ENCODE measurements at places on chromosomes 1 and 21.

DNA sequence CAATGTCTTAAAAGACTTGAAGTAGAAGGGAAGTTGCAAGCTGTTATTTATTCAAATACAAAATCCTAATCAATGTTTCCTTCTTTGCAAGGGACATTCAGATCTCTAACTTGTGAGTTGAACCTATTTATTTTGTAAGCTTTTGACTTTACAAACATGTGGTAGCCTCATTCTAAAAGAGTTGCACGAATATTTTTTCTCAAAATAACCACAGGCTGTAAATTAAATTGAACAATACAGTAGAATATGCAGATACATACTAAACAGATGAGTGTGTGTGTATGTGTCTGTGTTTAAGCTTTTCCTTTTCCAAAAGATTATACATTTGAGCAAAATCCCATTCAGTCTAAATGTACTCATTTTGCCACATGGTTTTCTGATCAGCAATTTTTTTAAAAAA is 4.8 kb upstream of the DYNLT5 start:
- DNase-seq = peak; percentile 70

GRCh38 chr1:154502066-154502743 is at the start of the genes SHE and TDRD10:
SHE (minus strand) TSS chr1:154502412; CDS start chr1:154502026, 386 bp downstream.
TDRD10 (plus strand) TSS chr1:154502219; CDS start chr1:154506904, 4,685 bp downstream.
- DNase-seq = no peak

- no peak for DNase-seq
These were observed 7.9 kb upstream of the LORICRIN start for GRCh38 chr1:153251562-153251961.

DNA sequence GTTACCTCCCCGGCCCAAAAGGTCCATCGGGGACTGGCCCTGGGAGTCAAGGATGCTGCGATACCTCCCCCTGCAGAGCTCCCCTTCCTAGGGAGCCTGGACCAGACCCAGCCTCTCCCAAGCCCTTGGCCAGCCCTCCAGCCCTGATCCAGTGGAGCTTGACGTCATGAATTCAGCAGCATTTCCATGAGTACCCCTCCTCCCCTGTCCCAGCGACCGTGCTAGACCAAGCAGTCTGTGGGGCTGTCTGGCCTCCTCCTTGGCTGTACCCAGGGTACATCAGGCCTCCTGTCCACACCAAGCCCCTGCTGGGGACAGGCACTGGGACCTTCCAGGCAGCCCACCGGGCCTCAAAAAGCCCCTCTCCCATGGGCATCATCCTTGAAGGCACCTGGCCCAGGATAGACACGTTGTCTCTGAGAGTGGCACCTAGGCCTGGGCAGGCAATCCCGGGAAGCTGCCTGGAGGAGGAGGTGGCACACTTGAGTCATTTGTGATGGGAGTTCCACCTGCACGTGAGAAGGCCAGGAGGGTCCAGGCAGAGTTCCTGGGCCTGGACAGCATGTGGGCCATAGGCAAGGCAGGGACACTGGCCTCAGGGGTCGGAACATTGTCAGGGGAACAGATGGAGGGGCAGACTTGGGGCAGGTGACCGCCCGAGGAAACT is 46.4 kb downstream of the WNT9A start:
- no peak for DNase-seq

DNA sequence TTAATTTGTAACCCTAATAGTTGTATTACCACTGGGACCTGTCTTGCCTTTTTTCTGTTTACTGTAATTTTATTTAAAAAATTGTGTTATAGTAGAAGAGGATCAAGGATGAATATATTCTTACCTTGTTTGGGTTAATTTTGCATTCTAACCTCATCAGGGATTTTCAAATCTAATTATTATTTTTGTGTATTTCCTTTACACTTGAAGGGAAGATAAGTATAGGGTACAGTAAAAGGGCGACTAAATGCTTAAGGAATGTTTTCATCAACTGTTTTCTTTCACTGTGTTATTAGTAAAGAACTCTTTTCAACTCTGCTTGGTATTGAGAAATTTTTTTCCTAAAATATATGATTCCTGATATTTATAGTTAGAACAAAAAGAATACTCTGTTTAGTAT is 33.3 kb downstream of the OSBPL9 start:
- DNase-seq = no peak

DNA sequence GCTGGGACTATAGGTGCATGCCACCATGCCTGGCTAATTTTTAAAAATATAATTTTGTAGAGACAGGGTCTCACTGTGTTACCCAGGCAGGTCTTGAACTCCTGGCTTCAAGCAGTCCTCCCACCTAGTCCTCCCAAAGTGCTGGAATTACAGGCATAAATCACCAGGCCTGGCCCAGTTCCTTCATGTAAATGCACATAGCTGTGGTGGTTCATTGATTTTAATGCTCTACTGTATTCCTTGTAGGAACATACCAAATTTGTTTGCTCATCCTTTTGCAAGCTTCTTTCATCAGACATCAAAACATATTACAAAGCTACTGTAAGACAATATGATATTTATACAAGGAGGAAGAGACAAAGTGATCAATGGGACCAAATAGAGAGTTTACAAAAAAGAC is 237.5 kb upstream of the ESRRG start:
- DNase-seq = no peak

GRCh38 chr1:41611932-41612450 is 127.5 kb upstream of the EDN2 start:
- DNase-seq = no peak

DNA sequence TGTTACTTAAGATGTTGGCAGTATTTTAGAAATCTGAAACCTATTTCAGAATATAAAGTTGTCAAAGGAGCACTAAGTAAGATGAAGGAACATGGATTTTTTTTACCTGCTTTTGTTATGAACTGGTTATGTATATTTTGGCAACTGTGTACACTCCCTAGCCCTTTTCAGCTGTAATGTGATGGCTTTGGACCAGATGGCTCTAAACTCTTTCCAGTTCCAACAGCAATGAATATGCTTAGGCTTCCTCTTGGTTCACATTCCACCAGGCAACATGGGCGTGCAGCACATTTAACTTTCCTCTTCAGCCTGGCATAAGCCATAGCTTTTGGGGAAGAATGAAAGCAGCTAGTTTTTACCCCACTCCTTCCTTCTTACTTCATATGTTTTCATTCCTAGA is 95.6 kb upstream of the ADAMTS5 start:
- no peak for DNase-seq

GRCh38 chr21:36126208-36126565 is 8.7 kb upstream of the CBR3 start:
- DNase-seq = no peak

- DNase-seq = no peak
These were observed 18.2 kb upstream of the SSBP3 start for GRCh38 chr1:54424398-54424797.

DNA sequence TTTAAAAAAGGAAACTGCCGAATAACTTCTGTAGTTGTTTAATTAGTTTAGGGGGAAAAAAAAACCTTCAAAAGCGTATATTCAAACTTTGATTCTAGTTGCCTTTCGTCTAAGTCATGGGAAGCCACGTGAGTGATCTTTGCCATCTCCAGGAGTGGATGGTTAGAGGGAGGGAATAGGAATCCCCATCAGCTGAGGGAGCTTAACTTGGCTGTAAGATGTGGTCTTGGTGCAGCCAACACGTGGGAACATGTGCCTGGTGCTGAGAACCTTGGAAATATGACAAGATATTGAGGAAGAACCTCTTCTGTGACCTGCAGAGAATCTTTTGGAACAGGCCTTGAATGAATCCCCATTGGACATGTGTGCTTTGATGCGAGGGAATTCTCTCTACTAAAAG is 1.7 kb downstream of the BACE2 start:
- DNase-seq = no peak

DNA sequence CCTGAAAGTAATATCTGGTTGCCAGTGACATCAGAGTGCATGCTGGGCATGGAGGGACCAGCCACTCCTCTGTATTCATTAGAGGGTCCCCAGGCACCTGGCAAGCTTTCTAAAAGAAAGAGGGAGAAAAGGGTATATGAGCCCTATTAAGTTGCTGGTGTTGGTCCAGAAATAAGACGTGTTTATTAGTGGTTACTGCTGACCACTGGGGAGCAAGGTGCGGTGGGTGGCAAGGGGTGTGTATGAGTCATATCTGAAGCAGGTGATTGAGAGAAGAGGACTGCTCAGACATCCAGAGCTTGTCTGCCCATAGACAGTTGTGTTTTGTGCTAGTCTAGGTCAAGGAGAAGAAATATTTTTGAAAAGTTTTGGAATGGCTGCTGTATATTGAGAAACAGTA is 298.1 kb downstream of the TM2D1 start:
- no peak for DNase-seq

GRCh38 chr1:108703939-108704338 is 8.8 kb upstream of the FNDC7 start:
- DNase-seq = no peak

GRCh38 chr1:68113966-68114365 is 63.5 kb upstream of the DIRAS3 start:
- no peak for DNase-seq

DNA sequence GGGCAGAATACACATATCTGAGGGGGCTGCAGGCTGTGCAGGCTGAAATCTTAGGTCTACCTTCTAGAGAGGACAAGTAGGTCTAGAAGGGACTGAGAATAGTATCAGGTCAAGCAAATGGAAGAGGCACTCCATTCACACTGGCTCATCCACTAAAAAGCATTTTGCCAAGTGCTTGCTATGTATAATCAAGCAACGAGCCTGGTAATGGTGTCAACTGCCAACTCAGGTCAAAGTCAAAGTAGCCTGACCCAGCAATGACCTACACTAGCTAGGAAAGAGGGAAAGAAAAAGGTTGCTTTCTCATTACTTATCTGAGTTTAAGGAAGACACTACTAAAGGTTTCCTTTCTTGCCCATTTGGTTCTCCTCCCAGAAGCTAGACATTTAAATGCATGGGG is 10.8 kb downstream of the KCND3 start:
- no peak for DNase-seq

GRCh38 chr1:88698764-88699163 is 14.7 kb downstream of the PKN2 start:
- DNase-seq = no peak

GRCh38 chr1:221164951-221165838 is 286.0 kb downstream of the HLX start:
- no peak for DNase-seq

DNA sequence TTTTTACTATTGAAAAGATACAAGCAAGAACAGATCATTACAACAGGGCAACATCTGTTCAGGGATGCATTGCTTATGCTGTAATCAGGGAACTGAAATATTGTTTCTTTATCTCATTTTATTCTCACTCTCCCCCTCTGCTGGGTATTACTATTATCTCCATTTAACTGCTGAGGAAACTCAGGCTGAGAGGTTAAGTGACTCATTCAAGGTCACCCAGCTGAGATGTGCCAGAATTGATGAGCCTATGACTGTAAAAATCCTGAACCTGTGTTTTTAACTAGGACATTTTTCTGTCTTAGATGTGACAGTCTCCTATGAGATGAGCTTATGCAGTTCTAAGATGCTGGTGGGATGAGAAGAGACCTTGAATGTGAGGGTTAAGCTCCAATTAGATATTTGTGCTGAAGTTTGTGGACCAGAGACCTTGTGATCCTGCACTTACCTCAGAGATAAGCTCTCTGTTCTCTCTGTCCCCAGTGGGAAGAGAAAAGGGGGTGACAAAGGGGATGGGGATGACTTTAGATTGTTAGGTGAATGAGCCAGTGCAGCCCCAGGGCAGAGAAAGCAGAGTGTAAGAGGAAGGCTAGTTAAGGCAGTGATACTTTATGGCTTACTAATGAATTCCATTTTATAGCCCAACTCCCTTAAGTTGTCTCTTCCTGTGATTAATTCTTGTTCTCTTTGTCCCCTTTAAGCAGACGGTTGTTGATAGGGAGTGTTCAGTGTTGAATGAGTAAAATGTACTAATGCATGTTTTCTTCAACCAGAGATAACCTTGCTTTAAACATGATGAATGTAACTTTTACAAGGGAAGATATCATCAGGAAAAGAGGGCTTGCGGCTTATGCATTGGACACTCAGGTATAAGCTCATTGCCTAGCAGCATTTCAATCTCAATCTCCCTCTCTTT is 111.4 kb downstream of the HLX start:
- DNase-seq = peak; percentile 57

- DNase-seq = no peak
These were observed 62.7 kb downstream of the RUSC1 start for GRCh38 chr1:155383406-155383805.

- DNase-seq = no peak
These were observed 139.8 kb downstream of the ADSS2 start for GRCh38 chr1:244311784-244312532.

- no peak for DNase-seq
These were observed 245.9 kb upstream of the IRF2BP2 start for GRCh38 chr1:234855851-234856250.

- peak; percentile 96 for DNase-seq
These were observed 14.0 kb upstream of the FAAP20 start for GRCh38 chr1:2208309-2209239.

DNA sequence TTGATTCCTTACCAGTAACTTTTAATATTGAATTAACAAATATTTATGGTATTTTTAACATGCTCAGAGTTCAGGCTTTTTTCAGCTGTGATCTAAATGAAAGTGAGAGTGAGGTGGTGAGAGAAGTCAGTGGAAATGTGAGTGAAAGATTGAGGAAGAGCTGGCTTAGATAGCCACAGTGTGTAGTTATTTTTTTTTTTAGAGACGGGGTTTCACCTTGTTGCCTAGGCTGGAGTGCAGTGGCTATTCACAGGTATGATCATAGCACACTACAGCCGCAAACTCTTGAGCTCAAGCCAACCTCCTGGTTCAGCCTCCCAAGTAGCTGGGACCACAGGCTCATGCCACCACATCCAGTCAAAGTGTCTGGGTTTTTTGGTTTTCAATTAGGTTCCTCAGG is 10.9 kb downstream of the RNF11 start:
- no peak for DNase-seq

All from fibroblast of skin of back (primary cell).